A549 treated with dexamethasone at 1 μM for 4 hours (cell line): ENCODE measurements at places on chromosomes 12 and 14. TPM values are rescaled to one million over a fixed set of nuclear protein-coding genes. Genes with fewer than 3 reads are reported as not detected.

NEK9 gene
- 24.4 to 34.0 TPM (median 32.5 TPM) in 5 replicates for total RNA-seq

LGMN gene
- 51.8 to 59.0 TPM (median 55.8 TPM) in 5 replicates for total RNA-seq

HPD gene
- total RNA-seq = 1.4 to 2.7 TPM (median 2.2 TPM) in 5 replicates

LRTM2 gene
- 0.05 to 0.15 TPM (median 0.06 TPM) in 3 of 5 replicates, not detected in the others for total RNA-seq

KRT2 gene
- total RNA-seq = not detected in 5 replicates

MYH6 gene
- total RNA-seq = 0.05 to 0.15 TPM (median 0.12 TPM) in 5 replicates

DNAH10 gene
- 0.18 to 0.38 TPM (median 0.29 TPM) in 5 replicates for total RNA-seq

CLEC1B gene
- not detected in 5 replicates for total RNA-seq

NKX2-1 gene
- 0.05 to 0.11 TPM in 2 of 5 replicates, not detected in the others for total RNA-seq

STX2 gene
- 22.9 to 29.7 TPM (median 27.4 TPM) in 5 replicates for total RNA-seq

KLRC3 gene
- total RNA-seq = 0.13 to 0.24 TPM (median 0.16 TPM) in 4 of 5 replicates, not detected in the other

MYO1H gene
- total RNA-seq = not detected in 5 replicates

NFKBIA gene
- 186 to 274 TPM (median 252 TPM) in 5 replicates for total RNA-seq

MAP1LC3B2 gene
- total RNA-seq = 0.81 to 1.3 TPM (median 1.1 TPM) in 5 replicates

MTRFR gene
- 13.2 to 19.6 TPM (median 16.2 TPM) in 5 replicates for total RNA-seq

KRT72 gene
- total RNA-seq = not detected in 5 replicates

GNG2 gene
- total RNA-seq = 2.6 to 4.0 TPM (median 2.8 TPM) in 5 replicates

IGF1 gene
- 0.26 TPM in 1 of 5 replicates, not detected in the others for total RNA-seq

SIX6 gene
- not detected in 5 replicates for total RNA-seq

EPS8 gene
- total RNA-seq = 44.0 to 58.2 TPM (median 49.0 TPM) in 5 replicates

CHST11 gene
- total RNA-seq = 12.5 to 17.5 TPM (median 17.1 TPM) in 5 replicates

ACVRL1 gene
- 0.07 to 0.18 TPM (median 0.11 TPM) in 5 replicates for total RNA-seq

TBK1 gene
- 21.2 to 27.5 TPM (median 24.1 TPM) in 5 replicates for total RNA-seq

SLCO1B1 gene
- 0.38 to 0.64 TPM (median 0.39 TPM) in 5 replicates for total RNA-seq

NID2 gene
- total RNA-seq = 29.2 to 42.4 TPM (median 31.9 TPM) in 5 replicates

KRT75 gene
- total RNA-seq = 0.08 to 0.20 TPM (median 0.14 TPM) in 5 replicates

ACOT4 gene
- 1.5 to 1.8 TPM (median 1.7 TPM) in 5 replicates for total RNA-seq

NUAK1 gene
- 4.7 to 5.8 TPM (median 5.5 TPM) in 5 replicates for total RNA-seq

P2RX2 gene
- 0.05 TPM in 1 of 5 replicates, not detected in the others for total RNA-seq

LHX5 gene
- 0.05 to 0.08 TPM (median 0.06 TPM) in 3 of 5 replicates, not detected in the others for total RNA-seq

AMN1 gene
- total RNA-seq = 8.7 to 11.4 TPM (median 10.1 TPM) in 5 replicates

GLT8D2 gene
- total RNA-seq = 0.16 to 0.29 TPM (median 0.28 TPM) in 5 replicates

COCH gene
- 21.4 to 25.7 TPM (median 23.9 TPM) in 5 replicates for total RNA-seq

DIO3 gene
- total RNA-seq = 0.07 to 0.13 TPM (median 0.08 TPM) in 4 of 5 replicates, not detected in the other

ARF3 gene
- 113 to 164 TPM (median 152 TPM) in 5 replicates for total RNA-seq

NOS1 gene
- 0.34 to 0.70 TPM (median 0.62 TPM) in 5 replicates for total RNA-seq

RCOR1 gene
- 36.0 to 52.5 TPM (median 47.0 TPM) in 5 replicates for total RNA-seq

BCL7A gene
- total RNA-seq = 8.5 to 11.4 TPM (median 10.3 TPM) in 5 replicates

DNAJC22 gene
- total RNA-seq = 18.9 to 22.9 TPM (median 22.1 TPM) in 5 replicates

CABP1 gene
- 0.18 to 0.54 TPM (median 0.28 TPM) in 5 replicates for total RNA-seq

SCARB1 gene
- total RNA-seq = 103 to 168 TPM (median 153 TPM) in 5 replicates

GLIPR1L1 gene
- total RNA-seq = not detected in 5 replicates

HNF1A gene
- total RNA-seq = 2.8 to 4.9 TPM (median 4.5 TPM) in 5 replicates

ASB2 gene
- 0.32 to 0.76 TPM (median 0.38 TPM) in 5 replicates for total RNA-seq

FAM186B gene
- 0.07 to 0.16 TPM (median 0.12 TPM) in 4 of 5 replicates, not detected in the other for total RNA-seq
